HCT116 (cell line): ENCODE measurements at places on chromosomes 1 and 21.

GRCh38 chr1:17683598-17683997 is 71.5 kb upstream of the ACTL8 start:
- H3K4me1 ChIP-seq: no peaks in the 10 kb centered on the region
- H3K36me3 ChIP-seq: no peaks in the 10 kb centered on the region

DNA sequence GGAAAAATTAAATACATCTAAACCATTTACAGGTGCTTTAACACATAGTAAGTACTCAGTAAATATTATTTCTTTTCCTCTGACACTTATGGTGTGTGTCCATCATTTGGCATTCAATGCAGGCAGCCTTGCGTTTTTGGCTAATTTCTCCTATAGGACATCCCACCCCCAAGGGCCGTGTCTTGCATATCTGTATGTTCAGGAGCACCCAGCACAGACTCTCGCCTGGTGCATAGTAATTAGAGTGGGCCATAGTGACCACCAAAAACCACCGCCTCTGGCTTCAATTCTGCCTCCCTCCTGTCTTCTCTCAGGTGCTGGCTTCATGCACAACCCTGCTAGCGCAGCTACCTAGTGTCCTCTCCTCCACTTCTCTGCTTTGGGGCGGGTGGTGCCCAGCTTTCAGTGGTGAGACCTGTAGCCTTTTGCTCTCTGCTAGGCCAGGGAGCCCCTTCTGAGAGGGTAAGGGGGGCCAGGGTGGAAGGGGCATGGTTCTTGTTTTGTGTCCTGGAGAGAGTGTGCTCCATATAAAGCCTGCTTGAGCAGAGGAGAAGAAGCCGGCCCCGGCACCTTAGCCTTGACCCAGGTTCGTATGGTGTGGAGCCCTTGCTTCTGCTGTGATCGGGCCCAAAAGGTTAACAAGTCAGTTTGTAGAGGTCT is 33.4 kb downstream of the BATF3 start:
- no peaks in the 10 kb centered on the region for H3K27me3 ChIP-seq
- no peaks in the 10 kb centered on the region for H3K36me3 ChIP-seq
- H3K4me1 ChIP-seq: peaks cover 20% of the 10 kb centered on the region
- DNase-seq: no peak
- H3K27ac ChIP-seq: no peak overlapping the region

- no peak for DNase-seq
- H3K27ac ChIP-seq: no peak overlapping the region
- H3K27me3 ChIP-seq: no peaks in the 10 kb centered on the region
- no peak overlapping the region for H3K4me3 ChIP-seq
- no peaks in the 10 kb centered on the region for H3K36me3 ChIP-seq
These were observed 39.5 kb upstream of the USP1 start for GRCh38 chr1:62397301-62397700.

DNA sequence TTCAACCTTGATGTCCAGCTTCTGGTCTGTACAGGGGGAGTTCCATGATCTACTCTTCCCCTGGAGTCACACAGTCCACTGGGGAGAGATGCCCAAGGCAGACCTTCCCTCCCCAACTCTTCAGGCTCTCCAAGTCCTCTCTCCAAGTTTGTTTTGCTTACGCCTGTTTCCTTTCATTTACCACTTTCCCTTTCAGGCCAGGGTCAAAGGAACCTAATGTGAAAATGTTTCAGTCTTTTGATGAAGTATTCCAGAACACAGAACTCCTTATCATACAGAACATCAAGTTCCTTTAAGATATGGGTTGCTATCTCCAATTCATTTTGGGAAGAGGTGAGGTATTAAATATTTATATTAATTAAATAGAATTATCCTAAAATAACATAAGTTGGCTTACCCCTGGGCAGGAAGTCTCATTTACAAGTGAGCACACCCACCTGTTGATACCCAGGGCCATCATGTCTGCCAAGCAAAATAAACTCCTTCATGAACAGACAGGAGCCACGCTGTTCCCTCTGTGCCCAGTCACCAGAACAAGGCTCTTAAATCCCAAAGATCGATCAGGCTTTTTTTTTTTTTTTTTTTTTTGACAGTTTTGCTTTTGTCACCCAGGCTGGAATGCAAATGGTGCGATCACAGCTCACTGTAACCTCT is 82.2 kb upstream of the LYST start:
- no peak overlapping the region for H3K4me3 ChIP-seq
- H3K27me3 ChIP-seq: no peaks in the 10 kb centered on the region
- no peaks in the 10 kb centered on the region for H3K36me3 ChIP-seq

GRCh38 chr1:94237291-94238226 is at the start of gene ARHGAP29:
Gene ARHGAP29 (minus strand): TSS chr1:94237584. CDS start chr1:94231611, 5,973 bp downstream.
- peaks cover 54% of the 10 kb centered on the region for H3K4me1 ChIP-seq
- no peaks in the 10 kb centered on the region for H3K36me3 ChIP-seq
- H3K4me3 ChIP-seq: peak within 1 kb of the TSS; percentile 83
- H3K27ac ChIP-seq: peak within 1 kb of the TSS; percentile 94
- DNase-seq: peak; percentile 67

DNA sequence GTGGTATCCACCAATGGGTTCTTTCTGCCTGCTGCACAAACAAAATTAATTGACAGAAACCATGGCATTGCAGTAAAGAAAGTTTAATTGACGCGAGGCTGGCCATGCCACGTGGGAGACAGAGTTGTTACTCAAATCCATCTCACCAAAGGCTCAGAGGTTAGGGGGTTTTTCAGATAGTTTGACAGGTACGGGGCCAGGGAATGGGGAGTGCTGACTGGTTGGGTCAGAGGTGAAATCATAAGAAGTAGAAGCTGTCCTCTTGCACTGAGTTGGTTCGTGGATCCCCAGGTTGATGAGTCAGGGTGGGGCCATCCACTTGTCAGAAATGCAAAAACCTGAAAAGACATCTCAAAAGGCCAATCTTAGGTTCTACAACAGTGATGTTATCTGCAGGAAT is 941 bp upstream of the TBCE start:
- H3K27me3 ChIP-seq: no peaks in the 10 kb centered on the region
- peak overlapping the region; percentile 87; the same call in 1 of the 2 replicates for H3K4me3 ChIP-seq
- peak overlapping the region; percentile 81; the same call in 1 of the 2 replicates for H3K27ac ChIP-seq
- DNase-seq: no peak

DNA sequence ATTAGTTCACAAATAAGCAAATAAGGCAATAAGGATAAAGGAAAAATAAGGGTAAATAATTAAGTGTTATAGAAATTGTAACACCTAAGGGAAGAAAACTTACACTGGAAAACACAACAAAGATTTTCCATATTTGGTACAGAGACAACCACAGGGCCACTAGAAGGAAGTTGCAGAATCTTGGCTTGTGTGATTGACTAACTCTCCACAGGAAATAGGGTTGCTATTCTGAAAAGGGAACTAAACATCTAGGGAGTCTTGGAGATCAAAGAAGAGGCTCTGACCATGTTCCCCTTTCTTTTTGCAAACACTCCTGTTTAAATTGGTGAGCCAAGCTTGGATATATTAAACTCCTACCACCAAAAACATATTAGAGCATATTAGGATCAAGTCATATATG is 59.1 kb downstream of the APCS start:
- H3K4me3 ChIP-seq: no peak overlapping the region
- H3K27me3 ChIP-seq: no peaks in the 10 kb centered on the region
- H3K36me3 ChIP-seq: no peaks in the 10 kb centered on the region
- H3K27ac ChIP-seq: no peak overlapping the region
- no peaks in the 10 kb centered on the region for H3K4me1 ChIP-seq
